Natural killer cell (primary cell): ENCODE measurements at places on chromosomes 11 and 22. TPM values are rescaled to one million over a fixed set of nuclear protein-coding genes. Genes with fewer than 3 reads are reported as not detected.

- no peak overlapping the region for H3K4me3 ChIP-seq
- H3K27ac ChIP-seq: no peak overlapping the region
- H3K36me3 ChIP-seq: no peaks in the 10 kb centered on the region
Observed at GRCh38 chr11:57359396-57359795, 21.2 kb downstream of the P2RX3 start.

DNA sequence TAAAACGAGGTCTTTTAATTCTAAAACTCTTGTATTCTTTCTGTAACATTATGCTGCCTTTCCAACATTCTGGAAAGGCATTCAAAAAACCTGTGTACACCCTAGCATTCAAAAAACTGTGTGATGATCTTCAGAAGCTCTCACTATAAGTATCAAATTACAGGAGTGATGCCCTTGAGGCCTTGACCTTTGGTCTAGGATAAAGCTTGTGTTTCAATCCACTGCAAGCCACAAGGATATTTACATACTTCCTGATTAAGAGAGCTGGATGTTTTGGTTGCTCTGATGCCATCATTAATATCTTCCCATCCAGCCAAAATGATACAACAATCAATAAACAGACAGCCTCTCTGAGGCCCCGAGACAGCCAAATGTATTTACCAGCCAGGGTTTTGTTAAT, 11.9 kb downstream of the CLPB start:
- H3K4me1 ChIP-seq: no peaks in the 10 kb centered on the region
- no peak overlapping the region for H3K4me3 ChIP-seq
- no peak for DNase-seq
- no peaks in the 10 kb centered on the region for H3K27me3 ChIP-seq

DNA sequence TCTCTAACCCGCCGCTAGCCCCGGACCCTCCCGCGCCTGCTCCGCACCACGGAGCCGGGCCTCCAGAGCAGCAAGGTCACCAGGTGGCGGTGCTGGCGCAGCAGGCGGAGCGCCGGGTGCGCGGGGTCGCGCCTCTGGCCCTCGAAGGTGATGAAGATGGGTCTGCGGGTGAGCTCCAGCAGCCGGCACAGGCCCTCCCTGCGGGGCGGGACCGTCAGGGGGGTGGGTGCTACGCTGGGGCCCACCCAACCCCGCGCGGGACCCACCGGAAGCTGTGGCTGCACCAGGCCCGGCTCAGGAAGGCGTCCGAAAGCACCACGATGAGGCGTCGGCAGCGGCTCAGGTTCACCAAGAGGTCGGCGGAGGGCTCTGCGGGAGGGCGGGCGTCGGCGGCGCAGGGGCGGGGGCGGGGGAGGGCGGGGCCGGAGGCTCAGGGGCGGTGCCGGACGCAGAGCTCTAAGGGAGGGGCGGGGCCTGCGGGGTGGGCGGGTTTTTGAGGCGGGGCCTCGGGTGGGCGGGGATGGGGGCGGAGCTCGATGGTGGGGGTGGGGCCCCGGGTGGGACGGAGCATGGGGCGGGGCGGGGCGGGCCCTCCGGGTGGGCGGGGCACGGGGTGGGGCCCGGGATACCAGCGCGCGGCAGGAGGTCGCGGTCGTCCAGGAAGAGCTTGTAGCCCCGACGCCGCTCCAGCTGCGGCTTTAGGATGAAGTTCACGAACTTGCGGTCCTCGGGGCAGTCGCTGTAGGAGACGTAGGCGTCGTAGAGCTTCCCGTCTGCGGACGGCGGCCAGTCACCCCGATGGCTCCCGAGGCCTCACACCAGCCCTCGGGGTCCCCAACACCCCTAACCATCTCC, 7.8 kb downstream of the SIGIRR start:
- H3K27me3 ChIP-seq: no peaks in the 10 kb centered on the region
- H3K36me3 ChIP-seq: peaks cover 29% of the 10 kb centered on the region
- DNase-seq: peak; percentile 97
- H3K4me3 ChIP-seq: peak overlapping the region; percentile 26

DNA sequence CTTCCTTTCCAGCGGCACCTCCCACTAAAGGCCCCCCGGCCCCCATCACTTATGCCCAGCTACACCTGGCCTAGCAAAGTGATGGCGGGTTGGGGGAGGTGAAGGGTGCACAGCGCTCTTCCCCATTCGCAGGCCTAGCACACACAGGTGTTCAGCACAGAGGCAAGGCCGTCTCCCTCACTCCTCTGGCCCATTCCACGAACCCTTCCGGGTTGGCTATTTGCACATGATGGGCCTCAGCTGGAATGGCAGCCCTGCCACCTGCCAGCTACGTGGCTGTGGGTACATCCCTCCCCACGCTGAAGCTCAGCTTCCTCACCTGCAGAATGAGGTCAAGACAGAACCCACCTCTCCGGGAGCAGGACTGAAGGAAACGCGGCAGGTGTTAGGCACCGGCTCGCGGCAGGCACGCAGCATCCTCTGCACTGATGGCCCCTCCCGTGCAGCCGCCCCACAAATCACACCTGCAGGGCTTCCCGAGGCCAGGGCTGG, 4.8 kb downstream of the KIAA0930 start:
- H3K36me3 ChIP-seq: no peaks in the 10 kb centered on the region
- H3K4me1 ChIP-seq: peaks cover 68% of the 10 kb centered on the region
- H3K27ac ChIP-seq: peak overlapping the region; percentile 65
- peak overlapping the region; percentile 21 for H3K4me3 ChIP-seq

DNA sequence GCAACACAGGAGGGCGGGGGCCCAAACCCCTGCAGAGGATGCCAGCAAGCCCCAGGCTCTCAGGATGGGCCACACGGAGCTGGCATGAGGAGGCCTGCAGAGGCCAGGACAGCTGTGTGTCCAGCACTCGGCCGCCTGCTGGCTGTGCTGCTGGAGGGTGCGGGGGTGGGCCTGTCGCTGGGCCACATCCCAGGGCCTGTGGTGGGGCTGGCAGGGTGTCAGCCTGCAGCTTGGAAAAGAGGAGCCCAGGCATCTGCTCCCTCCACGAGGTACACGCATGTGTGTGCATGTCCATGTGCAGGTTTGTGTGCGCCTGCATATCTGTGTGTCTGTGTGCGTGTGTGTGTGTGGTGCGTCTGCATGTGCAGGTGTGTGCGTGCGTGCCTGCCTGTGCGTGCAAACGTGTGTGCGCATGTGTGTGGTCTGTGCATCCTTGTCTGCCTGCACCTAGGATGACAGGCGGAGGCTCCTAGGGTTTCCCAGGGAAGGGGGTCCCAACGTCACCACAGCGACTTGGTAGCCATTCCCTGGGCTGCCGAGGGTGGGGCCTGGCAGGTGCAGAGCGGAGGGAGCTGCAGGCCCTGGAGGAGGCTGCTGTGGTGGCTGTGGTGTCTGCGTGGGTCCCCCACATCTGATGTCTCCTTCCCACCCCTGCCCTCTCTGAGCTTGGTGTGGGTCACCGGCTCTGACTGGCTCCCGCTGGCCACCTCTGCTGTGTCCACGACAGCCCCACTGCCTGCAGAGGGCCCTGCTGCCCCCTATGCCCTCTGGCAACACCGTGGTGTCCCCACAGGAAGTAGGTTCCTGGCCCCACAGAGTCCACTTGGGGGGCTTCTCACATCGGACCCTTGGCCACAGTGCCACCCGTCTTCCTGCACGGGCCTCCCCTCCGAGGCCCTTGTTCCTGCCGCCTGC, 17.1 kb downstream of the BRSK2 start:
- DNase-seq: no peak
- no peak overlapping the region for H3K27ac ChIP-seq
- no peaks in the 10 kb centered on the region for H3K4me1 ChIP-seq
- no peaks in the 10 kb centered on the region for H3K27me3 ChIP-seq
- H3K36me3 ChIP-seq: no peaks in the 10 kb centered on the region
- H3K4me3 ChIP-seq: no peak overlapping the region

GRCh38 chr22:29003975-29004646, 57.5 kb downstream of the C22orf31 start:
- no peak for DNase-seq
- H3K4me1 ChIP-seq: no peaks in the 10 kb centered on the region
- no peak overlapping the region for H3K27ac ChIP-seq
- H3K27me3 ChIP-seq: peaks cover 7% of the 10 kb centered on the region
- no peak overlapping the region for H3K4me3 ChIP-seq
- H3K36me3 ChIP-seq: no peaks in the 10 kb centered on the region

Gene ART5
- total RNA-seq: not detected

Gene HEPHL1
- total RNA-seq: not detected

DNA sequence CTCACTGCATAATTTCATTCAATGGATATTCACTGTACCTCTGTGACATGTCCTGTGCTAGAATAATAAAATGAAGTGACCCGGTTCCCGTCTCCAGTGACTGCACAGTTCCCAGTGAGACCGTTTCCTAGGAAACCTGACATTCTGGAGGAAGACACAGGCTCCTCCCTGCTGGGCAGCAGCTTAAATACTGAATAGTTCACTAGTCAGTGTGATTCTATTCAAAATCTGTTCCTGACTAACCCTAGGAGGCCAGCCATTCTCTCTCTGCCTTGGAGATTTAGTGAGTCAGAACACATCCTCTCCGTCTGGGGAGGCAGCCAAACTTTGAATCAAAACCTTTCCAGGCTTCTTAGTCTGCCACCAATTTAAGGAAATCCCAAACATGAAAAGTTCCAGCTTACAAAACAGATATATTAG, 11.3 kb downstream of the TRIM66 start:
- H3K36me3 ChIP-seq: peaks cover 31% of the 10 kb centered on the region
- no peak overlapping the region for H3K27ac ChIP-seq
- no peaks in the 10 kb centered on the region for H3K27me3 ChIP-seq
- no peak for DNase-seq
- H3K4me1 ChIP-seq: no peaks in the 10 kb centered on the region
